ENCODE measurements at places on chromosomes 2 and 18.

- DNase-seq, result no peak
Observed at GRCh38 chr18:4639628-4640310, 184.7 kb upstream of the DLGAP1 start.

DNA sequence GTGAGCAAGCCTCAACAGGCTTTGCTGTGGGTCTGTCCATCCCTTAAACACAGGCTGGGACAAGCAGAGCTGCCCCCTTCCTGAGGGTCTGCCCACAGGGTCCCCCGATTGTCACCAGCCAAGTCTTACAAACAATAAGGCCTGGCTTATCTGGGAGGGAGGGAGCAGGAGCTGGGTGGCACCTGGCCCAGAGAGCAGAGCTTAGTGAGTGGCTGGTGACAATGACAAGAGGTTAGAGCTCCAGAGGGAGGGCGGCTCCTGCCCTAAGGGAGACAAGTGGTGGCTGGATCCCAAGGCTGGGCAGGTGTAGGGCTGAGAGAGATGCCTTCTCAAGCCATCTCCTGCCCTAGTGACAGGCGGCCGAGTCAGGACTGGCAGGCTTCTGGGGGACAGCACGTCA, 125.5 kb downstream of the KLHL29 start:
- no peak for DNase-seq

GRCh38 chr2:222452422-222452950, 28.1 kb downstream of the SGPP2 start:
- DNase-seq, result no peak

DNA sequence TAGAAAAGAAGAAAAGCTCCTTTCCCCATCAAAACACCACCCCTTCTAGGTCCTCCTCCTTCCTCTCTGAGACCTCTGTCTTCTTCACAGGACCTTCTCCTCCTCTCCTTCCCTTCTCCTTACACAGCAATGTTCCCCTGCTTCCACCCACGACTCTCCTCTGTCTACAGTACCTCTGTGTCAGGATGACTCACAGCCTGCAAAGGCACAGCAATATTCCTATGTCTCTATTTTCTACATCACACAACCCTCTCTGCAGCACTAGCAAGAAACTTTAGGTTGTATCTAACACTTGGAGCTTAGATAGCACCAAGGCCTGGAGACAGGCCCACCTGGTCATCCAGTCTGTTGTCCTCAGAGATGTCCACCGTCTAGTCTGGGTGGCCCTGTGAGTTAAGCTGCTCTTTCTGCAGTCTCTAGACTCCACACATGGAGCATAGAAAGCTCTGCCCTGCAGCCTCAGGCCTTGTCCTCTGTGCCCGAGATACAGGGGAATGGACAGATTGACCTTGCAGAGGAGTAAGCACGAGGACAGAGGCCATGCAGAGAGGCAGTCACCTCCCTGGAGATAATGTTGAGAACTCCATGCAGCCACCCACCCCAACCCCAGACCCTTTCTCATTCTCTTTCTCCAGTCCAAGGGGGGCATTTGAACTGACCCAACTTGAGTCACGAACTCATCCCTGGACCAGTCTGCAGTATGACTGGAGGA, 212.0 kb downstream of the TNS1 start:
- peak; percentile 83 for DNase-seq

DNA sequence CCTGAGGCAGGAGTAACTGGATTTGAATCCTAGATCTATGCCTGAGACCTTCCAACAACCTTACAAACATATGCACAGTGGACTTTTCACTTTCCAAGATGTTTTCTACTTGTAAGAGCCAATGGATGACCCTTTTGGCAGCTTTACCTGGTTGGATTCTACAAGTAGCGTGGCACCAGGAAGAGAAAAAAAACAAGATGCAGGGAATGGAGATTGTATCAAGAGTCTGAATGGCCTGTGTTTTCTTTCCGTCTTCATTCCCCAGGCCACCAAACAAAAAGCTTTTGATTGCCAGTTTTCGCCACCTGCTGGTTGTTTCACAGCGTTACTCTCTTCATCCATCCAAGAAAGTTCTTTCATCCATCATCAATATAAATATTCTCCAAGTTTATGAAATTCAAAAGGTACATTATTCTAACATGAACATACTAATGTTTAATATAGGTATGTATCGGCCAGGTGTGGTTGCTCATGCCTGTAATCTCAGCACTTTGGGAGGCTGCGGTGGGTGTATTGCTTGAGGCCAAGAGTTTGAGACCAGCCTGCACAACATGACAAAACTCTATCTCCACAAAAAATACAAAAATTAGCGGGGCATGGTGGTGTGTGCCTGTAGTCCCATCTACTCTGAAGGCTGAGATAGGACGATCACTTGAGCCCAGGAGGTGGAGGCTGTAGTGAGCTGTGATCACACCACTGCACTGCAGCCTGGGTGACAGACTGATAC, 3.5 kb upstream of the BCL2 start:
- DNase-seq, result peak; percentile 81

DNA sequence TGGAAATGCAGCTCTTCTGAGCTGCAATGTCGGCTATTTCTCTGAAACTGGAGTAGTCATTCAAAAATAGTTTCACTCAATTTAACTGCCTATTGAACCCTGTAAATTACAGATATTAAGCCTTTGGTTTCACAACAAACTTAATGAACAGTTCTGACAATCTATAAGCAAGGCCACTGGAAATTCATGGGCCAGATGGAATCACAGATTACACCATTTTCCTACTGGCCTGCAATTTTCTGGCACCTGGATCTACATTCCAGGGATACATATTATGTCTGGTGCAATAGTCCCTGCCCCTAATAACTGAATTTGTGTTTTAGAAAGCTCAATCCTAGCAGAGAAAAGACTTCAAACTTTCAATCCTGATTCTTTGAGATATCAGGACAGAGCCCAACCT, 551.7 kb downstream of the RNF144A start:
- no peak for DNase-seq

GRCh38 chr2:184413221-184413620, 185.1 kb upstream of the ZNF804A start:
- no peak for DNase-seq

GRCh38 chr2:217863883-217864282, 138.9 kb downstream of the TNS1 start:
- no peak for DNase-seq

DNA sequence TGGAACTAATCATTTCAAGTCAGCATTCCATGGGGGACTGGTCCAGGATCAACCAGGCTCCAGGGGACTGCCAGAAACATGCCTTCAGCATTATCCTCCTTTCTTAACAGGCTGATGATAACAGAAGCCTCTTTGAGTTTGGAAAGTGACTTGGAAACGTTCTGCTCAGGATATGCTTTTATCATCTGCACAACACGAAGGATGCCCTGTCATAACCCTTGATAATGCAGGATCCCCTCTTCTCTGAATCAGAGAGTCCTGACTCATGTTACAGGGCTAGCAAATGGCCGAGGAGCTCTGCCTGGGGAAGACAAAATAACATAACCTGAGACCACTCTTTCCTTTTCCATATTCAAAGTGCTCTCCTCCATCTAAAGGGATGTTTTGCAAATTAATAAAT, 6.7 kb downstream of the SCYGR3 start:
- no peak for DNase-seq

DNA sequence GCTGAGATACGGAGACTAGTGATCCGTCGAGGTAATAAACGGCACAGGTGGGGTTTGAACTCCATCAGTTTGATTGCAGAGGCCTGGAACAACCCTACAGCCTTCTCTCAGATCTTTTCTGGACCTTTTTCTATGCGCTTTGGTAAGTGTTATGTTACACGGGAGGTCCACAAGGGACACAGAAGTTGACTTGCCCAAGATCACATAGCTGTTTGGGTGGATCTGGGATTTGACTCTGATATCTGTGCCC, 1.1 kb upstream of the DNPEP start:
- no peak for DNase-seq

DNA sequence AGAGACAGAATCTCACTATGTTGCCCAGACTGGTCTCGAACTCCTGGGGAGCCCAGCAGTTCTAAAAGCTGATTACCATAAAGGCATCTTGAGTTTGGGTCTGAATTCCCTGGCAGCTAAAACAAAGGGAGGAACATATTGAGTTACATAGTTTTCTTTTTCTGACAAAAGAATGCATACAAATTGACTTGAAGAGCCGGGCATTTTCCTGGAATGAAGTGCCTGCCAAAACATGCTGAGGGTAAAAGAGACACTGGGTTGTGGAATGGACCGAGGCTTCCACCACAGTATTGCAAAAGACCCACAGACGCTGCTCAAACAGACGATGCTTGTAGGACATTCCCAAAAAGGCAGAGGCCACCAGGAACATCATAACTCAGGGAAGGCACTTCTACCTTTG, 35.1 kb upstream of the ROCK2 start:
- no peak for DNase-seq

DNA sequence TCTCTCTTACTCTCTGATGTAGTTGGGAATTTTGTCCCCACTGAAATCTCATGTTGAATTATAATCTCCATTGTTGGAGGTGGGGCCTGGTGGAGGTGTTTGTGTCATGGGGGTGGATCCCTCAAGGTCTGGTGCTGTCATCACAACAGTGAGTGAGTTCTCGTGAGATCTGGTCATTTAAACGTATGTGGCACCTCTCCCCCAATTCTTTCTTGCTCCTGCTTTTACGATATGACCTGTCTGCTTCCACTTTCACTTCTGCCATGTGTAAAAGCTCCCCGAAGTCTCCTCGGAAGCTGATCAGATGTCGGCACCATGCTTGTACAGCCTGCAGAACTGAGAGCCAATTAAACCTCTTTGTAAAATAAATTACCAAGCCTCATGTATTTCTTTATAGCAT, 337.8 kb upstream of the CDH2 start:
- no peak for DNase-seq

DNA sequence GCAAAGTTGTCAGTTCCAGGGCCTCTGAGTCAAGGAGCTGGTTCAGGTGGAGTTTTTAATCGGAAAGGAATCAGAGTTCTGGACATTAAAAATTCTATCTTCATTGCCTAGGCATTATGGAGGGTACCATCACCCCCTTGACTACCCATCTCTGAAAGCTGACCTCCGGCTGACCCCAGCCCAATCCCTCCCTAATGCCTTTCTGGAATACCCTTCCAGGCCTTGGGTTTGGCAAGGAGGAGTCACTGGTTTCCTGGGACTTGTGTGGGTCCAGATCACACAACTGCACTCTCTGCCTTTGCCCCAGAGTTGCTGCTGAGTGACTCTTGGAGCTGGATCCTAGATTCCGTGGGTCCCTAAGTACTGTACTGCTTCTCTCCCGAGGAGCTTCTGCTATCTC, 1.0 kb upstream of the OSR1 start:
- DNase-seq, result no peak

DNA sequence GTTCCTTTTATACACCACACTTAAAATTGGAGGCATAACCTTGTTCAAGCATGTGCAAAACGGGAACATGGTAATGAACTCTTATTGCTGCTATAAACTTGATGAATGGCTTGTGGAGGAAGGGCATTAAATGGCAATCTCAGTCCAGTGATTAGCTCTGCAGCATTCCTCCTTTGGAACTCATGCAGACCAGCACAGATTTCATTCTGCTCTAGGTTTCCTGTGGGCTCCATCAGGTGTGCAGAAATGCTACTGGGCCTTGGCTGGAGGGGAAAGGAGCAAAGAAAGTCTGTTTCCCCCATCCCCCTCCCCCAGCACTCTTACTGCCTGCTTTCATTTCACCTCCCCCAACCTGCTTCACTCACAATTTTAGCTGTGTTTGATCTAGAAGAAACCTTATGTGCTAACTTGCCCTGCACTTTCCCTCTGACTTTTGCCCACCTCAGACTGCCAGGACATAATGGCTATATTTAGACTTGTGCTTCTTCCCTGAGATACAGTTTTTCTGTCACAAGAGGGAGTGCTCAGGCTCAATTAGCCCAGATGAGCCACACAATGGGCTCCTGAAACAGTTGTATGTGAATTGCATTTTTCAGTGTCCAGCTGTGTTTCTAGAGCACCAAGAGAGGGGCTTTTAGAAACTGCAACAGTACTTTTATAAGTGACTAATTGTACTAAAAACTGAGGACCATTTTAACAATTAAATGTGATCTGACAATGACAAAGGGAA, 109.8 kb downstream of the FSHR start:
- no peak for DNase-seq

- no peak for DNase-seq
Observed at GRCh38 chr2:142755191-142755590, 122.3 kb upstream of the KYNU start.

DNA sequence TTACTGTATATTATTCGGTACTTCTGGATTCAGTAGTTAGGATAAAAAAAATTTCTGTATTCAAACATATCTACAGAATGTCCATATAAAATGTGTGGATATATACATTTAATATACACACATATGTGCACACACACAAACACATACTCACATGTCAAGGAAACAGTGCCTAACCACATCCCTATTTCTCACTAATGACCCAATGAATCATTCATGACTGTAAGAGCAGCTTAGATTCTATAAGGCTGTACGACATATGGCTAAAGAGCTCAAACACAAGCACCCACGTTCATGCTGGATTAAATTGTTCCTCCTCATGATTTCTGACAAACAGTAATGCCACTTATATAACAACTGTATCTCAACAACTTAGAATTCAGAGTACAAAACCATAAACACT, 457.3 kb downstream of the ADCYAP1 start:
- no peak for DNase-seq

DNA sequence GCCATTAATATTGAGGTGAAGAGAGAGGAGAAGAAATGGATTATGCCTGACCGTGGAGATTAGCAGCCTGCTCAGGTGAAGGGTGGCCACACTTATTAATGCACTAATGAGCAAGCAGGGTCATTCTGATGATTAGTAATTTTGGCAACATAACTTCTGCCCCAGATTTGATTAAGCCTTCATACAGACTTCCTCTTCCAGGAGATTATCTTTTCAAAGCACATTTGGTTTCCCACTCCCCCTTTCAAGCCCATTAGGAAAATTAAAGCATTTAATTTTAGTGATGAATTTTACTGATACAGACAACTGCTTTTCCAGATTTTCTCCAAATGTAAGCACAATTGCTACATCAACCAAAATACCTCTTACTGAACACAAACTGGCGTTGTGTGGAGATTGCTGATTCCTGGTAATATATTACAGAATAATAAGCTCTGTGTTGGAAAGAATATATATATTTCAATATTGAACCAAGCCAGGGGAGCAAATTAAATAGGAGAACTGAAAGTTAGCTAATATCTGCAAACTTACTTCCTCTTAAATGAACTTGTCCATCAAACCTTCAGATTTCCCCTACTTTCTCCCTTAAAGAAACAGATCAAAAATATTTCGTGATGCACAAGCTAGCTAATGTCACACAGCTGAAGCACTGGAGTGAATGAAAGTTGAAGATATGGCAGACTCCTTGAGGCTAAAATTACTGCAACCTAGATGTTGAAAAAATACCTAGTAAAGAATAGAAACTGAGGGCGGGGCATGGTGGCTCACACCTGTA, 140.8 kb downstream of the FAM210A start:
- no peak for DNase-seq

GRCh38 chr2:86396291-86396785, 44.8 kb upstream of the KDM3A start:
- peak; percentile 28 for DNase-seq

DNA sequence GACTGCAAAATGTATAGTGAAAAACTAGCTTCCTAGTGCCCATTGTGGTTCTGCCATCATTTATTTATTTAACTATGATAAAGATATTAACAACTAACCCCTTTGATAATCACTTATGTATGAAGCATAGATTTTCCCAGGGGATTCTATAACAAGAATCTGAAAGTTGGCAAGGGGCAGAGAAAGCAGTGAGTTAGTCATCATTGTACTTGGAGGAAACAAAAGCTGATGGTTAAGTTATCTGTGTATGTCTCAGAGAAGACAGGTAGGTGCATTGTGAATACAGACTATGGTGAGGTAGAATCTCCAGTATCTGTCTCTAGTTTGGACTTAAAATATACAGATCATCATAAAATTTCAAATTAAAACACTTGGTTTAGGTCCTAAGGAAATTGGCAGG, 2159.1 kb upstream of the CELF4 start:
- no peak for DNase-seq
